ENCODE measurements at places on chromosomes 16 and 17.

GRCh38 chr16:16095646-16096045, 127.6 kb downstream of the ABCC6 start:
- DNase-seq = no peak

GRCh38 chr17:73155410-73156165, 9.2 kb upstream of the SSTR2 start:
- no peak for DNase-seq

DNA sequence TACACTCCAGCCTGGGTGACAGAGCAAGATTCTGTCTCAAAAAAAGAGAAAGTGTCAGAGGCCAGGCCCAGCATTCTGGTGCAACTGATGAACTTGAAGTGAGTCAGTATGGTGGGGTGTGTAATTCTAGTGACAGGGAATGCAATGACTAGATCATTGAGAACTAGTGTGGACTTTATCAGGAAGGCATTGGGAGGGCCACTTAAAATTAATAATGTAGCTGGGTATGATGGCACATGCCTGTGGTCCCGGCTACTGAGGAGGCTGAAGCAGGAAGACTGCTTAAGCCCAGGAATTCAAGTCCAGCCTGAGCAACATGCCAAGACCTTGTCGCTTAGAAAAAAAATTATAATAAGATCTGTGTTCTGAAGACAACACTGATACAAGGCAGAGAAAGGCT, 90.8 kb downstream of the STX8 start:
- no peak for DNase-seq

GRCh38 chr16:15533386-15533785, 99.0 kb downstream of the BMERB1 start:
- DNase-seq = no peak

DNA sequence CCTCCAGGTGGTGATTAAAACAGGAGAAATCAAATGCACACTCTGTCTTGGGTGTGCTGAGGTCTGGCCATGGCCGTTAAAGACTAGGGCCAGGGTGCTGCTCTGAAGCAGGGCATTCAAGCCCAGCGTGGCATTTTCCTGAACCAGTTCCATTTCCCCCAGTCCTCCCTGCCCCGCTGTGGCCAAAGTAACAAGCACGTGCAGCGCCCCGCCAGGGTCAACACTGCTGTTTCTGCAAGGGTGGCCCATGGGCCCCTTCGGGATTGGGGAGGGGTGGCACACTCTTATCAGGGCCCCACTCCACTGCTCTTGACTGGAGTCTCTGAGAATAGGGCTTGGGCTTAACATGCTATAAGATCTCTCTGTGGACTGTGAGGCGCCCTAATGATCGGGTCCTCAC, 72.9 kb downstream of the IL21R start:
- no peak for DNase-seq

DNA sequence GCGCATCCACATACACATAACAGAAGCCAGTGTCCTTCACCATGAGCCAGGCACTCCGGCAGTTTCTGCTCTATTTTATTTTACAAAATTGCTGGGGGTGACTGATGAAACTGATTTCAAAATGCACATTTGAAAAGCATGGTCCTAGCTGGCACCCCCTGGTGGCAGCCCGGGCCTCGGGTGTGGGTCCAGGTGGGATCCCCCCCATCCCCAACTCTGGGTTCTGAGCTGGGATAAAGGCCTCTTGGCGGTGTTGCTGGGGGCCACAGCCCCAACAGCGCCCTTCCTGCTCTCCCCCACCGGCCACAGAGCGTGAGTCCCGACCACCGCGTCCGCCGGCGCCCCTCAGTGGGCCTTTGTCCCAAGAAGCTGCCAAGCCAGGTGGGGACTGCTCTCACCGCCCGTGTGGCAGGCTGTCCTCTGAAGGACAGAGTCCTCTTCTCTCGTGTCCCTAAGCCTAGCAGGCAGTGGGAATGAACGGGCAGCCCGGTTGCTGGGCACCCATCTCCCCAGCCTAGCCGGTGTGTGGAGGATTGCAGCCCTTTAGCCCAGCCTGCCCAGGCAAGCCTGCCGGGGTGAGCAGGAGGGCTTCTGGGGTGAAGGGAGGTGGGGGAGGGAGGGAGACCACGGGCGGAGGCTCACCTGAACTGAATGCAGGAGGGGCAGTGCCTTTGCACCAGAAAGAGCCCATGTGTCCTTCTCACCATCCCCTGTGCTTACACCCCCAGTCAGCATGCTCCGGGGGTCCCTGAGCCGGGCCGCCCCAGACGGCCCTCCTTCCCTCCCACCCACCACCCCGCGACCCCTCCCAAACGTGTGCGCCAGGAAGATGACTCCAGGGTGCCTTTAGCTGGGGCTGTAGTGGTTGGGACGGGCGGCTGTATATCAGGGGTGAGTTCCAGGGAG, 898 bp downstream of the SNAI3 start:
- no peak for DNase-seq

DNA sequence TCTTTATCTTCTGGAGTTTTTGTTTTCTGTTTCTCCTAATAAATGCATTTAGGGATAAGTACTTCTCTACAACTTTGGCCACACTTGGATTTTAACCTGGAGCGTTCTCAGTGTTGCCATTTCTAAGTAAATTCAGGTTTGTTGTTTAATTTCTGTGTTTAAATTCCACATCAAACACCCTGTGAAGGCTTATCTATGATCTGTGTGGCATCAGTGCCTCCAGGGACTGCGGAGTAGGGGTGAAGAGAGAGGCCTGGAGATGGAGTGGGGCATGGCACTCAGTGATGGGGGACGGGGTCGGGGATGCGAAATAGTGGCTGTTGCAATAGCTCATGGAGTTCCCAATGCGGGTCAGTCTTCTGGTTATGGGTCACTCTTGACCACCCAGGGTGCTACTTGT, 294.8 kb downstream of the HS3ST3B1 start:
- no peak for DNase-seq

DNA sequence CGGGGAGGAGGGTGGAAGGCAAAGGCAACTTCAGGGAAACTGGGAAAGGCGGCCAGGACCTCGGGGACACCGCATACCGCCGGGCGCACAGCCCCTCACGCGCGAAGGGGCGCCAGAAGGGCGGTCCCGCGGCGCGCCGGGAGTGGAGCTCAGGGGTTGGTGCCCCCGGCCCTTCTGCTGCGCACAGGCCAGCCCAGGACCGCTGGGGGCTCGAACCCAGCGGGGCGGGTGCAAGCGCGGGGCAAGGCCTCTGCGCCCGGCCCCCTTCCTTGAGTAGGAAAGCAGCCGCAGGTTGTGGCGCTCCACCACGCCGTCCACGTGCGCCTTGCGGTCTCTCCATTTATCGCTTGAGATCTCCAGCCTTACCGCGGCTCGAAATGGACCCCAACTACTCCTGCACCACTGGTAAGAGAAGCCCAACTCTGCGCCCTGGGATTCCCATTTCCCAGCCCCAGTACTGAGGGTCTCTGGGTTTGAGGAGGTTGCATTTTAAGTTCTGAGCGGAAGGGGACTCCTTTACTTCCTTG, 3.0 kb upstream of the MT1A start:
- no peak for DNase-seq

- no peak for DNase-seq
Observed at GRCh38 chr17:64412944-64413381, 22.3 kb upstream of the PECAM1 start.

DNA sequence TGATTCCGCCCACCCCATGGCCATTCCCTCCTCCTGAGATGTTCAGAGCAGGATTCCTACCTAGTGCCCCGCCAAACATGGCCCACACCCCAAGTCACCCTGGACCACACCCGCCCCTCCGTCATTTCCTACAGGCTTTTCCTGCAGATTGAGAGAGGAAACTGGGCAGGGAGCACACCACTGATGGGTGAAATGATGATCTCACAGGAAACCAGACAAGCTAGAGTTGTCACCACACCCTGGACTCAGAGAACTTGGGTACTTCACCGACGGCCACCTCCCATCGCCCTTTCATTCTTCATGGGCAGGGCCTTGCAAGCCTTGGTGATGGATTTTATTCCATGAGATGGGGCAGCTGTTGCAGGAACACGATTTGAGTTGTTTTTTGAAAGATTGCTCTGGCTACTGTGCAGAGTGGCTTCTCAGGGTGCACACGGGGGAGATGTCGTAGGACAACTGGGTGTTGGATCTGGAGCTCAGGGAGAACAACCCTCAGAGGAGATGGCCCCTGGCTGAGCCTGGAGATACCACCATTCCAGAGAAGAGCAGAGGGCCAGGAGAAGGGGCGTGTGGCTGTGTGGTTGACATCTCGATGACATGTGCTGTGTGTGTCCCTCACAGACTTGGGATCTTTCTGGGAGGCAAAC, 7.4 kb upstream of the B9D1 start:
- DNase-seq = no peak

DNA sequence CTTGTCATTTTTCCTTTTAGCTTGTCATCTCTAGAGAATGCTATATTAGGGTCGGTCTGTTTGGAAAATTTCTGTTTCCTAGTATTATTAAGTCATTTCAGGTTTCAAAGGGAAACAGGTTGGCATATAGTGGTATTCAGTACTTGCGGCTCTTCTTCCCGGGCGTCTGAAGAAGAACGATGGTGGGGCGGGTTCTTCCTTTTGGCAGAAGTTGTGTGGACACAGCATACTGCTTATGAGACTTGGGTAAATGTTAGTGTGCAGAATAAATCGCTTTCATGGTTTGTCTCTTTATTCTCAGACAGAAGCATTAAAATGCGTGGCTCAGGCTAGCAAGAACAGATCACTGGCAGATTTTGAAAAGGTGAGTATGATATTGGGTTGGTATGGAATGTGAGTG, 9.6 kb upstream of the CDK5R1 start:
- no peak for DNase-seq

- DNase-seq = peak; percentile 49
Observed at GRCh38 chr16:3065069-3065741, at the start of gene IL32. Gene IL32, plus strand, starts transcription at chr16:3065640. Its CDS starts 172 bp downstream, at chr16:3065812.

- no peak for DNase-seq
Observed at GRCh38 chr17:47995241-47995935, 24.5 kb downstream of the CDK5RAP3 start.

DNA sequence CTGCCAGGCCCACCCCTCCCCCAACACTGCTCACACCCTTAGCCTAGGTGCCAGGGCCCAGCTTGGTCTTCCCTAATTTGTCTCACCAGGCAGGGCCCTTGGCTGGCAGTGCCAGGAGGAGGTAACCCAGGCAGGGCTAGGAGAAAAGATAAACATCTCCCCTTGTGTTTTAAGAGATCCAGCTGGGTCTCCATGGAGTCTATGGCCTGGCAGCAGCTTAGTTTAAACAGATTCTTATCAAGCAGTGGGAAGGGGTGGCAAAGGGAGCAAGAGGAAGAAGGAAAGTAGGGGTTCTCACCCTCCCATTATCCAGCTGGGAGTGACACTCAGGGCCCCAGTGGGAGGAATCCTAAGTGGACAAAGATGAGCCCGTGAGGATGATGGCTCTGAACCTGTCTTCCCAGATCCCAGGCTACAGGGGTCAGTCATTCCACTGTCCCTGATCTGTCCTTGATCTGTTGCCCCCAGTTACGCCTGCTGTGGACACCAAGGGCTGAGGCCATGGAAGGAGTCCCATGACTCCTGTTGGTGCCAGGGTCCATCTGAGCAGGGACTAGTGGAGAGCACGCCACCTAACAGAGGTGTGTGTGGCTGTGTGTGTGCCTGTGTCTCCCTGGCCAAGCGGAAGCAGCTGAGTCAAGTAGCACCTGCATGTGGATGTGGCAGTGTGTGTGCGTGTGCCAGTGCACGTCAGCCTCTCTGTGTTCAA, 47.4 kb upstream of the MEIOC start:
- DNase-seq = no peak

- no peak for DNase-seq
Observed at GRCh38 chr16:57062329-57062728, 30.1 kb upstream of the CPNE2 start.

GRCh38 chr17:79294459-79295071, 219.9 kb downstream of the ENGASE start:
- DNase-seq = peak; percentile 27

DNA sequence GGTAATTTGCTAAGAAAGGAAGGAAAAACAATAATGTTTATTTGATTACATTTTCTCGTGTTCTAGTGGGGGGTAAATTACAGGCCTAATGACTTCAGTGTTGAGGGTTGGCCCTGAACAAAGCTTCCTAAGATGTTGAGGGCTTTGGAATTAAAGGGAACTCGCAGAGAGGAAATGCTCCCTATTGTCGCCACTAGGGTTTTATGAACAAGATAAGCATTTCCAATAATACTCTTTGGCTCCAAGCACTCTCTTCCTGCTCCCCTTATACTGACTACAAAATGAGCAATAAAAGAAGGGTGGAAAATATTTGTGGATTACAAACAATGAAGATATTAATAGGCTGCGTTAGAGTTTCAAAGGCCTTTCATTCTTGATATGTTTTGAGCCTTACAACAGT, 363.6 kb downstream of the HS3ST3B1 start:
- no peak for DNase-seq

DNA sequence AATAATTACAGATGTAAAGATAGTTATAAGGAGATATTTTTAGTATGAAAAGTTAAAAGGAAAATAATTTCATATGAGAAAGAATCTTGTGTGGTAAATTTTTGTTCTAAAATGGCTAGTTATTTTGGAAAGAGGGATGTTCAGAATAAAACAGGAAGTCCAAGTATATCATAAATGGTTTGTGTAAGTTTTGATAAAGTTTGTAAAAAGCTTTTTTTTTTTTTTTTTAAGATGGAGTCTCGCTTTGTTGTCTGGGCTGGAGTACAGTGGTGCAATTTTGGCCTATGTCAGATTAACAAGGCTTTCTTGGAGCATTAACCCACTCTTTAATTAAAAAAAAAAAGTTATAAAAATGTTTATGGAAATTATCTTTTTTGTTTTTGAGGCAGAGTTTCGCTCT, 8.2 kb upstream of the CDK10 start:
- no peak for DNase-seq

DNA sequence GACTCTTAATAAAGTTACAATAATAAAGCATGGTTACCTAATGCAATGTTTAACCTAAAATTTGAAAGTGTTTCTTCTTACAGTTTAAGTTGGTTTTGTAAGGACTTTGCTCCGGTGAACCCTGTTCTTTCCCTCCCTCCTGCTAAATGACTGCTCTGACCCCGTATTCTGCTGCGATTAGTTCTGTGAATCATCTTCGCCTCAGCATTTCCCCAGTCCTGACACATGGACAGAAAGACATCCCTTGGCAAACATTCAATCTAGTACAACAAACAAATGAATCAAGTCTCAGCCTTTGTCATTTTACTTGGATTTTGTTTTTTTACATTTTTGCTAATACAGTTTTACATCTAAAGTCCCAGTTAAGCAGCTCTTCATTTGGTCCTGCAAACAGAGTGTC, 15.4 kb downstream of the KCNJ2 start:
- DNase-seq = no peak

DNA sequence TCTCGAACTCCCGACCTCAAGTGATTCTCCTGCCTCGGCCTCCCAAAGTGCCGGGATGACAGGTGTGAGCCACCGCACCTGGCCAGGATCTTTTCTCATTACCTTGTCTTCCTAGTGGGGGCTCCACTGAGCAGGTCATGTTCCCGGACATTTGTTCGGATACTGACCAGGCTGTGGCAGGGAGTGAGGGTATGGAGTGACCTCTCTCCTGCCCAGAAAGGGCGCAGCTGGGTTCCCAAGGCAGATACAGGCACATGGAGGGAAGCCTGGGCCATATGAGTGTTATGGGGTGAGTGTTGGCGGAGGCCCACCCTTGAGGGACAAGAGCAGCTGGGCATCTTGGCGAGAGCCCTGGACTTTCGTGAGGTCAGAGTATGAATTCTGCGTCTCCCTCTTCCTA, 5.5 kb downstream of the SERPINF1 start:
- no peak for DNase-seq

Measured in T follicular helper cell (primary cell).